T-cell (primary cell): ENCODE measurements at places on chromosomes 2 and 18. TPM values are rescaled to one million over a fixed set of nuclear protein-coding genes. Genes with fewer than 3 reads are reported as not detected.

DNA sequence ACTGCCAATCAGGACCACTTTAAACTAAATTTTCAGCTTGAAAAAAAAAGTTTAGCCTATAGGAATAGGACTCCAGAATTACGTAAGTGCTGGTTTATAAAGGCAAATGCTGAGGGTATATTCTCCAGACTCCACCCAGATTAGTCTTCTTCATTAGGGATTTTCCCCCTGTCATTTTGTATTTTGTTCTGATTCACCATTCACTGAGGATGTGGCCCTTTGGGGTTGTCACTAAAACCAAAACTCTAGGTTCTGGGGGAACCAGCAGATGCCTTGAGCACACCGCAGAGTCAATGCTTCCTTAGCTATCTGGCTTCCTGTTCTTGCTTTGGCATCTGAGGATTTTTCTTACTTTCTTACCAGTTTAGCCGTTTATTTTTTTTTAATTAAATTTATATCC, 10.5 kb downstream of the SCYGR4 start:
- DNase-seq = no peak
- H3K36me3 ChIP-seq = no peaks in the 10 kb centered on the region
- no peak overlapping the region for H3K4me3 ChIP-seq
- peaks cover 4% of the 10 kb centered on the region for H3K27me3 ChIP-seq
- H3K4me1 ChIP-seq = no peaks in the 10 kb centered on the region

GRCh38 chr18:22473366-22473765, 55.7 kb upstream of the CTAGE1 start:
- H3K27ac ChIP-seq = no peak overlapping the region
- H3K36me3 ChIP-seq = no peaks in the 10 kb centered on the region
- no peak overlapping the region for H3K4me3 ChIP-seq
- DNase-seq = no peak

DNA sequence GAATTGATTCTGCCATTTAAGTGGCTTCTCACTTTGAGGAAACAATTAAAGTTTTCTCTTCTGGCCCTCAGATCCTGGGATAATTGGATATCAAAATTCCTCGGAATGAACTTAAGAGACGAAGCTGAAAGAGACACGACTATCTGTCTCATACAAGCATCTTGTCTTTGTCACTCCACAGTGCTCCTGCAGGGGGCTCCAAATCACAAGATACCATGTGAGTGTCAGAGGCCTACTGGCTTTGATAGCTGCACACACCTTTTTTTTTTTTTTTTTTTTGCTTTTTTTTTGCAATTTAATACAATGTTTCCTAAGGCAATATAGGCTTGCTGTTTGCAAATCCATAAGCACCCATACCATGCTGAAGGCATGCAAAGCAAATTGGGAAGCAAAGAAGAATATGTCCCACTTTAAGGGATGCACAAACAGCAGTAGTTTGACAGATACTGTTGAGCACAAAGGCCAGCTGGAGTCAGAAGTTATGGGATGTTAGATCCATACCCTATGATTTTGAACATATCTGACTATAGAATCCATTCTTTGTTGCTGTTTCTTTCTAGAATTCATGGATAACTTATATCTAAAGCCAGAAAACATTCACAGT, 109.0 kb upstream of the CBLN2 start:
- H3K27me3 ChIP-seq = no peaks in the 10 kb centered on the region
- no peaks in the 10 kb centered on the region for H3K4me1 ChIP-seq
- H3K4me3 ChIP-seq = no peak overlapping the region

Gene SAG
- total RNA-seq = 0.03 TPM

GRCh38 chr2:74087696-74088095, 60.0 kb downstream of the BOLA3 start:
- H3K4me1 ChIP-seq = no peaks in the 10 kb centered on the region
- H3K36me3 ChIP-seq = peaks cover 73% of the 10 kb centered on the region
- DNase-seq = no peak

- no peaks in the 10 kb centered on the region for H3K36me3 ChIP-seq
- no peaks in the 10 kb centered on the region for H3K27me3 ChIP-seq
- H3K4me1 ChIP-seq = peaks cover 42% of the 10 kb centered on the region
- DNase-seq = no peak
- no peak overlapping the region for H3K4me3 ChIP-seq
Observed at GRCh38 chr2:98743835-98744234, 12.9 kb upstream of the MGAT4A start.

DNA sequence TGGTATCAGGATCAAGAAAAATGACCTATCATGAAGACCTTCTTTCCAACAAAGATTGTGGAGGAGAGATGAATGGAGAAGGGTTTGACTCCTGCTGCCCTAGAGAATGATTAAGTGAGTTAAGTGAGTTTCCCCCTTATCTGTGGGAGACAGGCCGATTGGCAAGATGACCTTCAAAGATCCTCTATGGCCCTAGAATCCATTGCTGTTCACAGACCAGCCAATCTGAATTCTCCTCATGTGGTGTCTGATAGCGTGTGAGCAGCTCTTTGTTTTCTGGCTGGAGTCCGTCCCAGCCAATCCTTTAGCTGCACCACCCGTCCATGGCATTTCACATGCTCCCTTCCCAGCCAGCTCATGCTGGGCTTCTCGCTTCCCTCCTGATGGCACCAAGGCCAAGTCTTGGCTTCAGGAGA, 79.4 kb downstream of the MARCHF4 start:
- H3K4me3 ChIP-seq = no peak overlapping the region
- H3K27ac ChIP-seq = no peak overlapping the region
- DNase-seq = no peak
- no peaks in the 10 kb centered on the region for H3K36me3 ChIP-seq
- H3K27me3 ChIP-seq = no peaks in the 10 kb centered on the region

DNA sequence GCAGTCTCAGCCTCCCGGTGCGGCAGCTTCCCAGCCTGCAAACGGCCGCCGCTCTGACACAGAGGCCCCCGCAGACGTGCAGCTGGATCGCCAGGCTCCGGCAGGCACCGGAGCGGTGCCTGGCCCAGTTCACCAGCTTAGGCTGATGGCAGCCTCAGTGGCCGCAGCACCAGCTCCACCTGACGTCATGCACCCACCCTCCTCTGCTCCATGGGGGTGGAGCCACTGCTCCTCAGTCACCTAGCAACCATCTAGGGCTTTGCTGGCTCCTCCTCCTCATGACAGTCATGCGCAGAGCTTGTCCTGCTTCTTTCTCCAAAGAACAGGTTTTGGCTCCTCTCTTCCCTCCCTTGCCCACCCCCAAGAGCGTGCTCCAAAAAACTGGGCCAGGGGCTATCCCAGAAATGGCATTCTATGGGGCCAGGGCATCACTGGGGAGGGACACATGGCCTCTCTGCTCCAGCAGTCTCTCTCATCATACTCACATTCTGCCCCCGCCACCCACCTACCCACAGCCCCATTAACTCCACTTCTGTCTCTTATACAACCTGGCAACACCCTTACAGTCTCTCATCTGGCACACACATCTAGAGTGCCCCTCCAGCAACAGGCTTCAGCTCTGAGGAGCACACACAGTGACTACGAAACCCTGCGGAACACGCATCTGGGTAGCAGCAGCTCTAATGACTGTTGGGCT, 5.5 kb downstream of the DCTN1 start:
- H3K36me3 ChIP-seq = peaks cover 76% of the 10 kb centered on the region
- H3K4me1 ChIP-seq = no peaks in the 10 kb centered on the region
- H3K4me3 ChIP-seq = no peak overlapping the region
- H3K27me3 ChIP-seq = no peaks in the 10 kb centered on the region

DNA sequence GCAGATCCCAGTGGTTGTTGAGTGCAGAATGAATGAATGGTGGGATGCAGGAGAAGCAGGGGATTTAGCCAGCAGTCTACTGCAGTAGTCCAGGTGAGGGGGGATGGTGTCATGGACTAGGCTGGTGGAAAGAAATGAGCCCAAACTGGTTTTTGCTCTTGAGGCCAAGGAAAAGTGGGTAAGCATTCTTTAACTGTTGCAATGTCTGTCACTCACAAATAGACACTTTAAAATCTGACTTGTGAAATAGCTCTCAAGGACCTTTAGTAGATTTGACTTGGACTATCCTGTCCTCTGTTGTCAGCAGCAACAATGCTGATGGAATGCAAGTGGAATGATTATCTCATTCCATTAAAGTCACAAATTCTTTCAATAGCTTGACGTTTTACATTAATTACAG, 37.5 kb upstream of the STK17B start:
- H3K36me3 ChIP-seq = no peaks in the 10 kb centered on the region
- peak overlapping the region; percentile 17 for H3K27ac ChIP-seq
- no peak overlapping the region for H3K4me3 ChIP-seq
- DNase-seq = no peak
- H3K4me1 ChIP-seq = peaks cover 40% of the 10 kb centered on the region

GRCh38 chr2:241817126-241817820, 8.3 kb downstream of the NEU4 start:
- no peaks in the 10 kb centered on the region for H3K27me3 ChIP-seq
- no peak for DNase-seq
- no peak overlapping the region for H3K4me3 ChIP-seq
- H3K27ac ChIP-seq = peak overlapping the region; percentile 18

DNA sequence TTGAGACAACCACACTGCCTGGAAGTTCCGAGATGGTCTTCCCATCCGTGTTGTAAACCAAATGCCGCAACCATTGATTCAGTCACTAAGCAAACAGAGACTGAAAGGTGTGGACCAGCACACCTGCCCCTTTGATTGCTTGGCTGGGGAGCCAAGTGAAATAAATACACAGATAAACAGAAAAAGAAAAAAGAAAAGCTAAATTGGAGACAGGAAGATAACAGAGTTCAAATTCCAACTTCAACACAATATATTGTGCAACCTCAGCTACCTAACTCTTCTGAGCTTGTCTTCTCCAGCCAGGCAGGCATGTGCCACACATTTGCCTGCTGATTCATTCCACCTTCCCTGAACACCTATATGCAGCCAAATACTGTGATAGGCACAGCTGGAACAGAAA, 110.9 kb downstream of the PID1 start:
- no peak overlapping the region for H3K4me3 ChIP-seq
- H3K27me3 ChIP-seq = no peaks in the 10 kb centered on the region
- H3K36me3 ChIP-seq = no peaks in the 10 kb centered on the region
- DNase-seq = no peak
- H3K27ac ChIP-seq = no peak overlapping the region
- H3K4me1 ChIP-seq = no peaks in the 10 kb centered on the region

DNA sequence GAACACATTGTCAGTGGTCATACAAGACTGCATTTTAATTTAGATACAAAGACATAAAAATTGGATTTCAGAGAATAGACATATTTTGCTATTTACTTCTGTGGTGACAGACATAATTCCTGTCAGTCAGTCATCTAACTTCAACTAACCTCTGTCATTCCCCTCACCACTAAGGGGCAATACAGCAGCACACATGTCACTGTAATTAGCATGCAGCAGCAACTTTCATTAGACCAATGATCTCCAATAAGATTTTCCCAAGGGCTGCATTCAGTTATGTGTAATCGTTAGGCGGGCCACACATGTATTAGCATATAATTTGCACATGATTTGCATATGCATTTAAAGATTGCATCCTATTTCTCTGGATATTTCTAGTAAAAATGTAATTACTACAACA, 624.5 kb downstream of the NR4A2 start:
- H3K27ac ChIP-seq = no peak overlapping the region
- no peaks in the 10 kb centered on the region for H3K4me1 ChIP-seq
- H3K27me3 ChIP-seq = no peaks in the 10 kb centered on the region
- H3K36me3 ChIP-seq = no peaks in the 10 kb centered on the region

DNA sequence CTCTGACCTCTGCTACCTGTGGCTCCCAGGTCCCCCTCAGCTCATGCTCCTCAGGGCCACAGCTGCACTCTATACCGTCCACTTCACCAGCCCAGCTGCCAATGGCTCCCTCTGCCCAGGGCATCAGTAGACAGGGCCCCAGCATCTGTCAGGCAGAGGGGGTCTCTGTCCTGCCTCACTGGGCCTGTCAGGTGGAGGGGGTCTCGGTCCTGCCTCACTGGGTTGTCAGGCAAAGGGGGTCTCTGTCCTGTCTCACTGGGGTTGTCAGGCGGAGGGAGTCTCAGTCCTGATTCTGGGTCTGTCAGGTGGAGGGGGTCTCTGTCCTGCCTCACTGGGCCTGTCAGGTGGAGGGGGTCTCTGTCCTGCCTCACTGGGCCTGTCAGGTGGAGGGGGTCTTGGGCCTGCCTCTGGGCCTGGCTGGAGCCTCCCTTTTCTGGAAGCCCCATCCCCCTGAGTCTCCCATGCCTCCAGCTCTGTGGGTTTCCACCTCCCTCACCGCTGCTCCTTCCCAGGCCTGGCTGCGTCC, 19.9 kb downstream of the SNORC start:
- H3K27me3 ChIP-seq = no peaks in the 10 kb centered on the region
- no peak overlapping the region for H3K4me3 ChIP-seq
- no peaks in the 10 kb centered on the region for H3K4me1 ChIP-seq
- no peaks in the 10 kb centered on the region for H3K36me3 ChIP-seq

DNA sequence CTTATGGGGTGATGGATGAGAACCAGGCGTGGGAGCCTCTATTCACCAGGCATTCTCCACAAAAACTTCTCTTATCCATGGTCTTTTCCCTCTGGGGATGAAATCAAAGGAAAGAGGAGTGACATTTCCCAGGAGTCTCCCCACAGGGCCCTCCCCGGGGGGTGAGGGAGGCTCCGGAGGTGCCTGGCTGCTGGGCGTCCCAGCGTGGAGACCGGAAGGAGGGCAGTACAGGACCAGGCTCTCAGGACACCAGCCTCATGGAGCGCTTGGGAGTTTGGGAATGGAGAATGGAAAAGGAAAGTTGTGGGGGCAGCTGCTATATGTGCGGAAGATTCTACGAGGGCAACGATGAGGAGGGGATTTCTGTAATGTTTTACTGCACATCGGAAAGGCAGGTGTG, 22.1 kb downstream of the CIB4 start:
- peaks cover 7% of the 10 kb centered on the region for H3K4me1 ChIP-seq
- no peaks in the 10 kb centered on the region for H3K36me3 ChIP-seq
- no peak overlapping the region for H3K4me3 ChIP-seq
- no peaks in the 10 kb centered on the region for H3K27me3 ChIP-seq

Gene HOXD3
- total RNA-seq = not detected

GRCh38 chr18:52288403-52289004, 51.5 kb upstream of the DCC start:
- H3K4me3 ChIP-seq = no peak overlapping the region

Gene SLC8A1
- total RNA-seq = 0.13 TPM

GRCh38 chr2:63596401-63596883, 7.7 kb downstream of the MDH1 start:
- no peaks in the 10 kb centered on the region for H3K27me3 ChIP-seq
- peaks cover 47% of the 10 kb centered on the region for H3K36me3 ChIP-seq
- no peaks in the 10 kb centered on the region for H3K4me1 ChIP-seq
- H3K4me3 ChIP-seq = no peak overlapping the region
- no peak overlapping the region for H3K27ac ChIP-seq

Gene NTSR2
- total RNA-seq = not detected

Gene REG1B
- not detected for total RNA-seq
